ENCODE measurements at places on chromosomes 13 and 19. TPM values are rescaled to one million over a fixed set of nuclear protein-coding genes. Genes with fewer than 3 reads are reported as not detected.

The ICAM5 gene
- 0.76 TPM for total RNA-seq

The ZNF554 gene
- total RNA-seq = 4.3 TPM

The LENG8 gene
- 156 TPM for total RNA-seq

The PCSK4 gene
- total RNA-seq = 4.6 TPM

The ZFP36 gene
- total RNA-seq = 152 TPM

The OXGR1 gene
- total RNA-seq = 2.3 TPM

The ZNF333 gene
- total RNA-seq = 5.3 TPM

The ZNF497 gene
- 1.6 TPM for total RNA-seq

The BST2 gene
- total RNA-seq = 27.5 TPM

The HS6ST3 gene
- 0.08 TPM for total RNA-seq

The CGB1 gene
- total RNA-seq = not detected

The ZNF284 gene
- 1.6 TPM for total RNA-seq

The LMO7 gene
- total RNA-seq = 239 TPM

The TEX101 gene
- 0.34 TPM for total RNA-seq

The AXL gene
- total RNA-seq = 27.4 TPM

The SLAIN1 gene
- total RNA-seq = 2.6 TPM

The SYT3 gene
- total RNA-seq = not detected

The ASPDH gene
- not detected for total RNA-seq

The ELSPBP1 gene
- total RNA-seq = not detected

The GGN gene
- total RNA-seq = 0.37 TPM

The ZNF791 gene
- total RNA-seq = 21.7 TPM

The PRR20E gene
- not detected for total RNA-seq

The KLK2 gene
- not detected for total RNA-seq

The DKKL1 gene
- not detected for total RNA-seq

The ZNF600 gene
- total RNA-seq = 11.8 TPM

The AMER2 gene
- total RNA-seq = not detected

The FARP1 gene
- total RNA-seq = 50.3 TPM

The OR7A5 gene
- not detected for total RNA-seq

The METTL21C gene
- total RNA-seq = not detected

The CGB8 gene
- not detected for total RNA-seq

The ZNF575 gene
- total RNA-seq = 7.7 TPM

The CYP2A6 gene
- not detected for total RNA-seq

The SHISA7 gene
- total RNA-seq = not detected

The VSTM2B gene
- not detected for total RNA-seq

The MAMSTR gene
- total RNA-seq = 0.64 TPM

The ZNF527 gene
- 5.3 TPM for total RNA-seq

The DIRAS1 gene
- 0.52 TPM for total RNA-seq

The TMEM205 gene
- total RNA-seq = 51.9 TPM

The PSG3 gene
- total RNA-seq = not detected

The HOOK2 gene
- total RNA-seq = 58.3 TPM

The PSG7 gene
- total RNA-seq = not detected

The SBK3 gene
- total RNA-seq = not detected

The ZNF443 gene
- 7.4 TPM for total RNA-seq

The DACH1 gene
- 5.3 TPM for total RNA-seq

The OR10H5 gene
- not detected for total RNA-seq

The ELANE gene
- total RNA-seq = not detected

The ZNF260 gene
- 6.6 TPM for total RNA-seq

The ZNF415 gene
- 7.2 TPM for total RNA-seq

The LIPE gene
- total RNA-seq = 9.7 TPM

The MCF2L gene
- 101 TPM for total RNA-seq

The CACNA1A gene
- 8.8 TPM for total RNA-seq

The LIM2 gene
- not detected for total RNA-seq

The COX6B1 gene
- 901 TPM for total RNA-seq

The ANGPTL4 gene
- 3.2 TPM for total RNA-seq

The ANGPTL8 gene
- total RNA-seq = not detected
